ENCODE measurements at places on chromosomes 16 and 17.

GRCh38 chr17:57405491-57406072, 149.3 kb downstream of the MSI2 start:
- no peak for DNase-seq

GRCh38 chr16:79473456-79473855, 127.1 kb downstream of the MAF start:
- DNase-seq, result no peak

GRCh38 chr16:30967795-30968194, 10.2 kb downstream of the SETD1A start:
- no peak for DNase-seq

DNA sequence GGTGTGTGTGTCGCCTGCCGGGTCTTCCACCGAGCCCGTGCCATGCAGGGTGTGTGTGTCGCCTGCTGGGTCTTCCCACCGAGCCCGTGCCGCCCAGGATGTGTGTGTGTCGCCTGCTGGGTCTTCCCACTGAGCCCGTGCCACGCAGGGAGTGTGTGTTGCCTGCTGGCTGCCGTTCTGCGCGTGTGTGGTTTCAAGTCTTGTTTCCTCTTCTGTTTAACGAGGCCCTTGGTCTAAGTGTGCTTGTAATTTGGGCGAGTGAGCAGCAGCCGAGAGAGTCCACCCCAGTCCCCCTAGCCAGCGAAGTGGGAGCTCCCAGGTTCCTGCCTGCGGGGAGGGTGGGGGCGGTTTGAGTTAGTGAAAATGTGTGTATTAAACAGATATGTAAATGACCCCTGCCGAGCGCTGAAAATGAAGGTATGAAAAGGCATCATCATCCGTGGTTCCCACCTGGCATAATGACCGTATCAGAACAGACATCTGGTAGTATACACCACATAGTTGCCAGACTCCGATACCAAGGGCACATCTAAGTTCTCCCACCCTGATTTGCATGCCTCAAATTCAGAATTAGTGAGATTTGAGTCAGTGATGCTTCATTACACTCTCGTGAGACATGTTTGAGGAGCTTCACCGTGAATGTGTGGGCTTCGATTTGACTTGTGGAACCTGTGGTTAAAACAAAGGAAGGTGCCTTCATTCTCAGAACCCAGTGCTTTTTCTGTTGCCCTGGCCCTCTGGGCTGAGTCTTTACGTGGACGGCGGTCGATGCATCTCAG, 114.5 kb upstream of the CHMP6 start:
- DNase-seq, result peak; percentile 92

DNA sequence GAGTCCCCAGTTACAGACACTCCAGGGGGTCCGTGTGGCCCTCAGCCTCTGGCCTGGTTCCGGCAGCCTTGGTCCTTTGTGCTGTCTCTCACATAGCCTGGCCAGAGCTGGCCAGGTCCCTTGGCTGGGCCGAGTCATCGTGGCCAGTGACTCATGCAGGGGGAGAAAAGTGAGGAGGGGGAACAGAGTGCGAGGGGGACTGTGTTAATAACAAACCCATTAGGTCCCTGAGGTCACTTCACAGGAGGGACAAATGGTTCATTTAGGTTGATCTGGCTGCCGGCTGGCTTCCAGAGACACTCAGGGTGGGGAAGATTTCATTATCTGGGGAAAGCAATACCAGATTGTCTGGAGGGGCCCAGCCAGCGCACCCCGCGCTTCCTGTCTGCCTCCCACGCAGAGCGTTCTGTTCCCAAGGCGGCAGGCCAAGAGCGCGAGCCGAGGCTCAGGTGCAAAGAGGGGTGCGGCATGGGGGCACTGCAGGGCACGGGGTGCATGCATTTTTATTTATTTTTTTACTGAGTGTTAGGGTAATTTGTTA, 223.1 kb downstream of the SEC14L1 start:
- DNase-seq, result no peak

- DNase-seq, result peak; percentile 48
Observed at GRCh38 chr17:63514974-63515373, 8.2 kb upstream of the KCNH6 start.

DNA sequence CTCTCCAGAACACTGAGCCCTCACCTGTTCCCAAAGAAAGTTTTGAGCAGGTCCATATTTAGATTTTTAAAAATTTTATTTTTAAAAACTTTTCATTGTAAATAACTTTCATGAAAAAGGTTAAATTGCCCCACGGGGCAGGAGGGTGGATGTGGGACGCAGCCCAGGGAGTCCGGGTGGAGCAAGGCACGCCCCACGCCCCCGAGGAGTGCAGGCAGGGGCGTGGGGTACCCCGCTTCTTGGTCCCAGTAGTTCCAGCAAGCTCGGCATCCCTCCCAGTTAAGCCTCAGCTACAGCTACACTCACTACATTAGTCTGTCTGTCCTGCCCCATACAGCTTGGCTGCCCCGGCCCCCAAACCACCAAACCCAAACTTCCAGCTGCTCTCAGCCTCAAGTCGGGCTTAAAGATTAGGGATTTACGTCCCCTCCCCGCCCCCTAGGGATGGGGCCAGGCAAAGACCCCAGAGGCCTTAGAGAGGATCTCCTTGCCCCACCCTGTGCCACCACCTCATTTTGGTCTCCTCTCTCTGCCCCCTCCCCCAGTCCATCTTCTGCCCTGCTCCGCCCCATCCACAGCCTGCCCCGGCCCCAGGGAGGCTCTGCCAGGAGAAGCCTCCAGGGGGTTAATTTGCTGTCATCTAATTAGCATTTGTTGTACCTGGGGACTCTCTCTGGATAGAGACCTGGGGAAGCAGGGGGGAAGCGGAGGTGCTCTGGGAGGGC, 4.6 kb downstream of the FOXJ1 start:
- no peak for DNase-seq

- DNase-seq, result no peak
Observed at GRCh38 chr17:78210111-78210510, 3.9 kb upstream of the BIRC5 start.

- DNase-seq, result no peak
Observed at GRCh38 chr17:50604513-50604912, 30.2 kb upstream of the ABCC3 start.

GRCh38 chr17:77324227-77324626, 183.5 kb downstream of the SEC14L1 start:
- no peak for DNase-seq

GRCh38 chr17:77208217-77208808, 67.5 kb downstream of the SEC14L1 start:
- no peak for DNase-seq

DNA sequence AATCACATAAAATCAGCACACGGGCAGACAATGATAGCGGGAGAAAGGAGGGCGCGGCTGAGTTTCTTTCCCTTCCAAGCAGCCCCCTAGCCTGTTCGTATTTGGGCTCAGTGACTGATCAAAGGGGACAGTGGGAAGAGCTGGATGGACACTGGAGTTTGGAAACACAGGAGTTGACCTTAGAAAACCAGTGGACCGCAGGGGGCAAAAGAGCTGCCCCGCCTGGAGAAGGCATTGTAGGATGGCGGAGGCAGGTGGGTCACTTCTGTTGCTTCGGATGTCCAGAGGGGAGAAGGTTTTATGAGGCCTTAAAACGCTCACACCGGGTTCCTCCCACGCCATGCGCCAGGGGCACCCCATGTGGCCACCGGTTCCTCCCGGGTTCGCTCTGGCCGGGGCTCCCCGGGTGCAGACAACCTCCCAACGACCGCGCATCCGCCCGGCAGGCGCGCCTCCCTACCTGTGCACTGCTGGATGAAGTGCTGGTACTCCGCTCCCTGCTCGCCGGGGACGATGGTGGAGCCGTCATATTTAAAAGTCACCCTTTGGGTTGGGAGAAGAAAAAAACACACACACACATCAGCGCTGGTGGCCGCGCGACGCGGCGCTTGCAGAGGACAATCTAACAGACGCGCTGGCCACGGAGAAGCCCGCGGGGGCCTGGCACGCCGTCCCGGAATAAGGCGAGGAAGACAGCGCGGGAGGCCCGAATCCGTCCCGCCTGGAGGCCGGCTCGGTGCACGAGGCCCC, 662 bp downstream of the COTL1 start:
- peak; percentile 53 for DNase-seq

- DNase-seq, result no peak
Observed at GRCh38 chr17:4634976-4635375, 6.5 kb downstream of the ALOX15 start.

Measured in GM13977 (cell line).